ENCODE measurements at places on chromosomes 3 and 15.
A peak's percentile ranks its signal among the peaks of the same experiment; 100 is the strongest.

DNA sequence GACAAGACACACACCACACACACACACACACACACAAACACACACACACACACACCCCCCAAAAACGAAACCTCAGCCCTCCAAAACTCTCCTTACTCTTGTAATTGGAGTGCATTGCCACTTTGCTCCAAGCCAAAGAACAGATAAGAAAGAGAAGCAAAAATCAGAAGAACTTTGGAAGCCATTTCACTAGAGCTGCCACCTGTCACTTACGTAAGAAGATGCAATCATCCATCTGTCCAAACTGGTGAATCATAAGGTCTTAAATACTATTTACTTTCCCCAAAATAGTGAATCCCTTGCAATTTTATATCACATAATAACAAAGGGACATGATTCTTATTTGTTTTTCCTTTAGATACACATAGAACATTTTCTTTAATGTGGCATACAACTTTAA is 285.4 kb downstream of the ZBTB20 start:
- H3K36me3 ChIP-seq, result no peaks in the 10 kb centered on the region
- DNase-seq, result no peak
- peaks cover 32% of the 10 kb centered on the region for H3K4me1 ChIP-seq
- H3K27ac ChIP-seq, result peak overlapping the region; percentile 32
- no peaks in the 10 kb centered on the region for H3K27me3 ChIP-seq

DNA sequence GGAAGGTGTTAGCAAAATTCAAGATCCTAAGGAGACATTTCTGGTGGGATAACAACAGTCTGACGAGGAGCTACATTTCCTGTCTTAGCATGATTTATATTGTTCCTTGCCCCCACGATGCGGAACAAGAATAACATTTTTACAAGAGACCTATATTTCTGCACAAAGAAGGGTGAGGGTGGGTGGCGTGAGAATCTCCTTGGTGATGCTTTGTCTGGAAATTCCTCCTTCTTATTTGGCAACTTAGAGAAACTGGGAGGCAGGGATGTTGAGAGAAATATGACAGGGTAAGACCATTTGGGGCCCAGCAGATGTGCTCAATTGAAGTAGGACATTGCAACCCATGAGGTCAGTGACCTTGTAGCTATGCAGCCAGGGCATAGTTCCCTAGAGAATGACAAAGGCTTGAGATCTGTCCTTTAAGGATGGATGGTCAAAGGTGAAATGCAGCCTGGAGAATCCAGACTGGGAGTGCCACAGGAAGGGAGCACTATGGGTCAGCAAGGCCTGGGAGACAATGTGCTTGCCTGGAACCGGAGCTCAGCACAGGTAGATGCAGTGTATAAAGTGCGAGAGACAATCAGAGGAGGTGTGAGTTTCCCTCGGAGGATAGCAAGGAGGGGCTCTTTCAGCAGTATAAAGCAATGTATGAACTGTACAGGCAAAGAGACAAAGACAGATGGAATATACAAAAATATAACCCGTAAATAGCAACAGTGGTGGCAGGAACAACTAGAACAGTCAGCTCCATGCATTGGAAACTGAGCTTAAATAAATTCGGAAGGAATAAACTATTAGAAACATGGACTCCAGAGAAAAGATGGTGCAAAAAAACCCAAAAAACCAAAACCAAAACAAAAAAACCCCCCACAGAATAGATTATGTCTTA is 317.6 kb upstream of the TBL1XR1 start:
- no peaks in the 10 kb centered on the region for H3K27me3 ChIP-seq
- H3K4me3 ChIP-seq, result no peak overlapping the region
- peaks cover 19% of the 10 kb centered on the region for H3K4me1 ChIP-seq
- DNase-seq, result no peak
- H3K36me3 ChIP-seq, result no peaks in the 10 kb centered on the region

DNA sequence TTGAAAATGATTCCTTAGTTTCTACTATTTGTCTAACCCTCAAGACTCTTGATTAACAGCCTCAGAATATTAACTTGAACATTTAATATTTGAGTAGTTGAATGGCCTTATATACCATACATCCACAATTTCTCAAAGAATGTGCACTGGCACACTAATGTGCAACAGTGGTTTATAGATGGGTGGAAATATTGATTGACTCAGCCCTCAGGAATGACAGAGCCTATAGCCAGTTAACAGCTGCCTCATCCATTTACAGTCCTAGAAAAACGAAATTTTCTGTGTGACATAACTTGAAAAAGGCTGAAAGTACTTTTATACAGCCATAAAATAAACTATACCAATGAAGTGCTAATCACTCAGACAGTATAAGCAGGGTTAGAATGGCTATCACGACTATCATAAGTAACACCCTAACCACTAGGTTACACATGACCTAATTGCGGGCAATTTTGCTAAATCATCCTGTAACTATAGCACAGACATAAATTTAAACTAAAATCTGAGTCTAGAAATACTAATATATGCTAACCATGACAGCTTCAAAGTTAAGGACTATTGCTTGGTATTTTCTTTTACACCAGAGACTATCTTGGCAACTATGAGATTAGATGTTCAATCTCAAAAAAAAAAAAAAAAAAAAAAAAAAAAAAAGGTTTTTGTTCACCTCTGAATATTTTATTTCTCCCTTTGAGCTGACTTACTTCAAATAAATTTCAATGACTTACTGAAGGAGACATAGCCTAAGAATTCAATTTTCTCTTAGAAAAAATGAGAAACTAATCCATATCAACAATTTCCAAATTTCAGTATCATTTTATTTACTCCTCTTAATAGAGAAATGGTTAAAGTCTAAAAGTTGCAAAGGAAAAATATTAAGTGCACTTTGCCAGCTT is 9.3 kb downstream of the SECISBP2L start:
- peak overlapping the region; percentile 35 for H3K27ac ChIP-seq
- DNase-seq, result peak; percentile 12
- peaks cover 27% of the 10 kb centered on the region for H3K4me1 ChIP-seq
- no peaks in the 10 kb centered on the region for H3K27me3 ChIP-seq
- H3K36me3 ChIP-seq, result peaks cover 16% of the 10 kb centered on the region
- H3K4me3 ChIP-seq, result no peak overlapping the region

DNA sequence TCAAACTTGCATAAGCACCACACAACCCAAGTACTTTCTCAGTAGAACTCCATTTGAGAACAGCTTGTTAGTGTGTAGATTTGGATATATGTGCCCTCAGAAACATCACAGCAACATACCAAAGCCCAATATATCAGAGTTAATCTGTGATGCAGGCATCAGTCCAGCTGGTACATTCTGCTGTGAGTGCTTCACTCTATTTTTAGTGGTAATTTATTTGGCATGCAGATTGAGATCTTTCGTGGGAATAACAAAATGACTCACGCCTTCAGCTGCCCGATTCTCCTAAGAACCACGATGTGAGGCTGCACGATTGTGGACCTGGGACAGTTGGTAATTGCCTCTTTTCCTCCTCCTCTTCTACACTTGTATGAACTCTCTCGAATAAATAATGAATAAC is 730.7 kb downstream of the SQOR start:
- no peak overlapping the region for H3K4me3 ChIP-seq
- no peaks in the 10 kb centered on the region for H3K27me3 ChIP-seq
- no peaks in the 10 kb centered on the region for H3K4me1 ChIP-seq
- H3K36me3 ChIP-seq, result no peaks in the 10 kb centered on the region

GRCh38 chr3:13140596-13140995 is 67.4 kb upstream of the IQSEC1 start:
- no peaks in the 10 kb centered on the region for H3K4me1 ChIP-seq
- H3K27ac ChIP-seq, result no peak overlapping the region
- no peak for DNase-seq
- no peak overlapping the region for H3K4me3 ChIP-seq

- H3K27ac ChIP-seq, result no peak overlapping the region
- no peak for DNase-seq
- no peaks in the 10 kb centered on the region for H3K27me3 ChIP-seq
- peaks cover 15% of the 10 kb centered on the region for H3K4me1 ChIP-seq
Observed at GRCh38 chr3:46228260-46229242, 13.7 kb upstream of the CCR3 start.

GRCh38 chr15:98964466-98965133 is 43.0 kb downstream of the PGPEP1L start:
- no peak overlapping the region for H3K27ac ChIP-seq
- H3K4me3 ChIP-seq, result no peak overlapping the region
- peaks cover 9% of the 10 kb centered on the region for H3K36me3 ChIP-seq
- no peaks in the 10 kb centered on the region for H3K4me1 ChIP-seq

GRCh38 chr3:50536471-50537180 is 30.9 kb downstream of the C3orf18 start:
- peaks cover 1% of the 10 kb centered on the region for H3K36me3 ChIP-seq
- no peak overlapping the region for H3K27ac ChIP-seq
- H3K4me1 ChIP-seq, result peaks cover 6% of the 10 kb centered on the region
- peaks cover 80% of the 10 kb centered on the region for H3K27me3 ChIP-seq
- no peak overlapping the region for H3K4me3 ChIP-seq

DNA sequence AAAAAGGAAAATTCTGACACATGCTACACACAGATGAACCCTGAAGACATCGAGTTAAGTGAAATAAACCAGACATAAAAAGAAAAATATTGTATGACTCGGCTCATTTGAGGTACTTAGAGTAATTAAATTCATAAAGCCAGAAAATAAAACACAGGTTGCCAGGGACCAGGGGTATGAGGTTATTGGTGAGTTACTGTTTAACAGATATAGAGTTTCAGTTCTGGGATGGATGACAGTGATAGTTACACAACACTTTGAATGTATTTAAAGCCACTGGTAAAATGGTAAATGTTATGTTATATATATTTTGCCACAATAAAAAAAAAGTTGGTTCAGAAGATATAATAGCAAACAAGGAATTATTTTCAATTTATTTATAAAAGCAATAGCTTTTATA is 436.1 kb upstream of the WNT5A start:
- H3K27me3 ChIP-seq, result no peaks in the 10 kb centered on the region
- H3K4me1 ChIP-seq, result no peaks in the 10 kb centered on the region
- H3K27ac ChIP-seq, result peak overlapping the region; percentile 11
- no peaks in the 10 kb centered on the region for H3K36me3 ChIP-seq
- H3K4me3 ChIP-seq, result no peak overlapping the region
- no peak for DNase-seq

DNA sequence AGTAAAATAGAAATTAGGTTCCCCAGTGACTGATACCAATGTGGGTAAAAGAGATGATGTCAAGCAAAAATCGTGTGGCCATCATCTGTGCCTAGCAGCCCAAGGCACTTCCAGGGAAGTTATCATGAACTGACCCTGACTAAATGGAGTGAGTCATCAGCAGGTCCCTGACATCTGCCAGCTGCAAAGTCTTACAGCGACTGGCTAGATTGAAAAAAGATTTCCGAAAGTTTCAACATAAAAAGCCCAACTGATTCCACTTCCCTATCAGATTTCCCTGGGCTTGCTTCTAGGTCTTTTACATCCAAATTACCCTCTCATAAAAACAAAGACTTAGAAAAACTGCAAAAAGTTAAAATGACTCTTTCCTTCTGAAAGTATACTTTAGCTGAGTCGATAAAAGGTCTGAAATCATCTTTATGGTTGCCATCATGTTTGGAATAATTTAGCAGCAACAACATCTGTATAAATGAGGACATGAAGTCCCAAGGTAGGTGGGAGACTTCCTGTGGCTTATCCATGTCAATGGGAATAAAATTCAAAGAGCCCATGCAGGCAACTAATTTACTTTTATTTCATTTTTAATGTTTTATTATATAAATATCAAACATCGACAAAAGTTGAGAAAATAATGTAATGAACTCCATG is 342.8 kb downstream of the ERC2 start:
- no peak overlapping the region for H3K27ac ChIP-seq
- H3K4me1 ChIP-seq, result no peaks in the 10 kb centered on the region
- no peak overlapping the region for H3K4me3 ChIP-seq
- no peaks in the 10 kb centered on the region for H3K27me3 ChIP-seq

- peaks cover 67% of the 10 kb centered on the region for H3K4me1 ChIP-seq
- peak overlapping the region; percentile 95 for H3K4me3 ChIP-seq
- DNase-seq, result no peak
Observed at GRCh38 chr3:63970631-63971475, 52.4 kb downstream of the PSMD6 start.

- H3K4me1 ChIP-seq, result peaks cover 37% of the 10 kb centered on the region
- no peaks in the 10 kb centered on the region for H3K27me3 ChIP-seq
- H3K27ac ChIP-seq, result peak overlapping the region; percentile 86
- peak overlapping the region; percentile 98 for H3K4me3 ChIP-seq
Observed at GRCh38 chr3:153163756-153164550, 1.9 kb downstream of the RAP2B start.

- peak overlapping the region; percentile 19 for H3K27ac ChIP-seq
- H3K27me3 ChIP-seq, result peaks cover 9% of the 10 kb centered on the region
- H3K36me3 ChIP-seq, result no peaks in the 10 kb centered on the region
- H3K4me3 ChIP-seq, result no peak overlapping the region
- no peak for DNase-seq
- peaks cover 16% of the 10 kb centered on the region for H3K4me1 ChIP-seq
Observed at GRCh38 chr3:58214484-58215316, 3.9 kb upstream of the DNASE1L3 start.

DNA sequence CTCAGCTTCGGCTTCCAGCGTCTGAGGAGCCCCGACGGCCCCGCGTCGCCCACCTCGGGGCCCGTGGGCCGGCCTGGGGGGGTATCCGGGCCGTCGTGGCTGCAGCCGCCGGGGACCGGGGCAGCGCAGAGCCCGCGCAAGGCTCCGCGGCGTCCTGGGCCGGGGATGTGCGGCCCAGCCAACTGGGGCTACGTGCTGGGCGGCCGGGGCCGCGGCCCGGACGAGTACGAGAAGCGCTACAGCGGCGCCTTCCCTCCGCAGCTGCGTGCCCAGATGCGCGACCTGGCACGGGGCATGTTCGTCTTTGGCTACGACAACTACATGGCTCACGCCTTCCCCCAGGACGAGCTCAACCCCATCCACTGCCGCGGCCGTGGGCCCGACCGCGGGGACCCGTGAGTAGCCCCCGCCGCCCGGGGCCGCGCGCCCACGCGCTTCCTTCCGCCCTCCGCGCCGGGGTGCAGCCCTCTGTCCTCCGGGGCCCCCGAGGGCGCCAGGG is 462 bp downstream of the EDEM1 start:
- H3K27ac ChIP-seq, result peak overlapping the region; percentile 96
- peak; percentile 44 for DNase-seq
- H3K36me3 ChIP-seq, result peaks cover 26% of the 10 kb centered on the region
- H3K27me3 ChIP-seq, result no peaks in the 10 kb centered on the region

- peaks cover 14% of the 10 kb centered on the region for H3K27me3 ChIP-seq
- H3K27ac ChIP-seq, result no peak overlapping the region
- H3K4me1 ChIP-seq, result no peaks in the 10 kb centered on the region
- no peak overlapping the region for H3K4me3 ChIP-seq
- DNase-seq, result no peak
Observed at GRCh38 chr3:150261418-150261817, 146.7 kb upstream of the TSC22D2 start.

- H3K4me3 ChIP-seq, result no peak overlapping the region
- H3K4me1 ChIP-seq, result no peaks in the 10 kb centered on the region
- no peak overlapping the region for H3K27ac ChIP-seq
- peaks cover 11% of the 10 kb centered on the region for H3K36me3 ChIP-seq
Observed at GRCh38 chr3:11373654-11374053, 101.5 kb downstream of the ATG7 start.

- peaks cover 24% of the 10 kb centered on the region for H3K4me1 ChIP-seq
- H3K27me3 ChIP-seq, result no peaks in the 10 kb centered on the region
- H3K27ac ChIP-seq, result peak overlapping the region; percentile 87
- H3K36me3 ChIP-seq, result peaks cover 14% of the 10 kb centered on the region
Observed at GRCh38 chr15:74461847-74462511, 1.0 kb upstream of the UBL7 start.
